ENCODE measurements at places on chromosomes 11 and 22.

DNA sequence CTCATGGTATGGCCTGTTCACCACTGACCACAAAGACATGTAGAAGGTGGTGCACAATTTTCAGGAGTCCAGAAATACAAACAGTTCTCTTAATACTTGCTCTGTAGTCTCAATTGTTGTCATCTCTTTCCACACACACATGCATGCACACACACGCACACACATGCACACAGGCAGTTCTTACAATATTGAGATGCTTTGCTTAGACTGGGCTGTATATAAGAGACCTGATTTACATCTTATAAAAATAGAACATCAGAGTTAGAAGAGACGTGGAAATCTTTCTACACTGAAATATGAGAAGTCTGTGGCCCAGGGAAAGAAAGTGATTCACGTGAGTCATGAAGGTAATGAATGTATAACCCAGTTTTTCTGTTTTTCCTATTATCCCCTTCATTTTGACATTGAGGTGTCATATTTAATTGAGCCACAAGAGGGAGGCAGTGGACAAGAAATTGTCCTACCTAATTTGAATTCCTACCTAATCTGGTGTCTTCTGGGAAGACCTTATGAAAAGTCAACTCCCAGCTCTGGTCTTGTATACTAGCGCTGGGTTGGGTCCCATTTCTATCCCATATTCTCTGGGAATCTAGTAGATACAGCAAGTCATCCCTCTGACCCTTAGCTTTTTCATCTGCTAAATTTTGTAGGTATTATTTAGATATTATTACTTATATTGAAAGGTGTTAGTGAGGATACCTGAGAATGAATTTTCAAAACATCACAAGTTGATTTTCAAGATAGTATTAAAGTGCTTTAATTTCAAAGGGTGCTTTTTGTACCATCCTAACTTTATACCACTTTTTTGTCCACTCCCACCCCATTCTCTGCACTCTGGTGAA lies 14.9 kb upstream of the MS4A4A start:
- peak; percentile 66 for DNase-seq

GRCh38 chr22:31056986-31057599 lies 24.0 kb upstream of the SMTN start:
- DNase-seq, result no peak

- DNase-seq, result peak; percentile 85
Observed at GRCh38 chr22:43388420-43388851, 23.4 kb upstream of the MPPED1 start.

- DNase-seq, result peak; percentile 53
Observed at GRCh38 chr22:19514831-19515565, 9.2 kb downstream of the CLDN5 start.

DNA sequence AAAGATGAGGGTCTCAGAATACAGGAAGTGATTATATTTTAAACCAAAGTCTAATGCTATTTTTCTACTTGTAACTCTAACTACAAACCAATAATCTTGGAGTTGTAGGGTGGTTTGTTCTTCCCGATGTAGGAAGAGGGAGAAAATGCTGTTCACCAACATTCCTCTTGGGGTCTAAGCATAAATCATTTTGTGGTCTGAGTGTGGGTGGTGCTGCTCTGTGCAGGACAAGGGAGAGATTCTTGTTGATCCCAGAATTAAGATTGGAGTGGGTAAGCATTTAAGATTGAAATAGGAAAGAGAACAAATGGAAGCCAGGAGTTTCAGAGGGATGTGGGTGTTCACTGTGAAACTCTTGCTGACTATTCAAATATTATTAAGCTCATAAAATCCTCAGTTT lies 38.6 kb upstream of the MMP13 start:
- DNase-seq, result no peak

DNA sequence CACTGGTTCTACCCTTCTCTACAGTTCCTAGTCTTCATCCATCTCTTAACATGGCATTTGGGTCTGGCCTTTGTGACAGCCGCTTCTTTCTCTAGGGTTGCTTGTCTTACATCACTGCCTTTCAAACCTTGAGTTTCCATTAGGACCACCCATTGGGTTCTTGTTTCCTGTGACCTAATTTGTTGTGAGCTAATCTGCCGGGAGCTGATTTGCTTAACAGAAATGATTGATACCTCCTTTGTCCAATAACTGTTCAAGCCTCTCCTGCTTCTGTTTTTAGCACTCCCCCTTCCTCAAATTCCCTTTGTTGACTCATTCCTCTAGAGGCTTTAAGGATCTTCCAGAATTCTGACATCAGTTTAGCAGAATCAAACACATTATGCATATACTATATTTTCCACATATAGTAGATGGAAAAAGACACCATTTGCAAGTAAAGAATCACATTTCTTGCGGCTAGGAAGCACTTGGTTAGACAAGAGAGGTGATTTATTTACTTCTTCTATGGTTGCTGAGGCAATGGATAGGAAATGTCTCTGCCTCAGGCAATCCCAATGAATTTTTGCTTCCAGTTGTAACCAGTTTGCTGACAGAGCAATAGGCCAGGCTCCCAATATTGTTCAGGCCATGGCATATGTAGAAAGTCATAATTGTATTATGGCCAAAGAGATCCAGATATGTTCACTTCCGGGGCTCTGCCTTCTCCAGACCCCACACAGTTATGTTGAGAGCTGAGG lies 130.7 kb downstream of the SNX19 start:
- peak; percentile 64 for DNase-seq

- no peak for DNase-seq
Observed at GRCh38 chr11:113542420-113542819, 67.2 kb upstream of the DRD2 start.

GRCh38 chr22:29710922-29711593 lies 8.7 kb upstream of the CABP7 start:
- DNase-seq, result peak; percentile 89

DNA sequence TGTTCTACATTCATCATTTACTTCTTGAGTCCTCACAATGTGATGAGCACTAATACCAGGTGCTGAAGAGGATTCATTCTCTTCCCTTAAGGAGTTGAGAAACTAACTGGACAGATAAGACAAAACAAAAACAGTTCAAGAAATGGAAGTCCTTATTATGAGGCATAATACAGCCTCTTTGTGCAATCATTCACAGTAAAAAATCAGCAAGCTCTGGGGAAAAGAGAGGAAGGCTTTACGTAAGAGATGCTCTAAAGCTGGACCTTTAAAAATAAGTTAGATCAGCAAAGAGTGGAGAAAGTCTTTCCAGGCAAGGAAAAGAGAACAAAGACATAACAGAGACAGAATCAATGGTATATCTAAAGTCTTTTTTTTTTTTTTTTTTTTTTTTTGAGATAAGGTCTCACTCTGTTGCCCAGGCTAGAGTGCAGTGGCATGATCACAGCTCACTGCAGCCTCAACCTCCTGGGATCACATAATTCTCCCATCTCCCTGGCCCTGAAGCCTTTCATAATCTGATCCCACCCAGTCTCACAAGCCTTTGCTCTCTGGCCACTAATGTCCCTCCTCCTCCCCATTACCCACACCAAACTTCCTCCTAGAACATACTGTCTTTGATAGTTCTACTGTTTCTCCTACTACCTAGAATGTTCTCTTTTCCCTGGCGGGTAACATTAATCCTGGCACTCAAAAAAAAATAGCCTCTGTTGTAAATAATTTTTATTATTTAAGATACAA lies 40.9 kb downstream of the MRTFA start:
- no peak for DNase-seq

- no peak for DNase-seq
Observed at GRCh38 chr11:21144531-21144930, 475.1 kb downstream of the NELL1 start.

- no peak for DNase-seq
Observed at GRCh38 chr11:1762537-1763302, 1.0 kb downstream of the CTSD start.

DNA sequence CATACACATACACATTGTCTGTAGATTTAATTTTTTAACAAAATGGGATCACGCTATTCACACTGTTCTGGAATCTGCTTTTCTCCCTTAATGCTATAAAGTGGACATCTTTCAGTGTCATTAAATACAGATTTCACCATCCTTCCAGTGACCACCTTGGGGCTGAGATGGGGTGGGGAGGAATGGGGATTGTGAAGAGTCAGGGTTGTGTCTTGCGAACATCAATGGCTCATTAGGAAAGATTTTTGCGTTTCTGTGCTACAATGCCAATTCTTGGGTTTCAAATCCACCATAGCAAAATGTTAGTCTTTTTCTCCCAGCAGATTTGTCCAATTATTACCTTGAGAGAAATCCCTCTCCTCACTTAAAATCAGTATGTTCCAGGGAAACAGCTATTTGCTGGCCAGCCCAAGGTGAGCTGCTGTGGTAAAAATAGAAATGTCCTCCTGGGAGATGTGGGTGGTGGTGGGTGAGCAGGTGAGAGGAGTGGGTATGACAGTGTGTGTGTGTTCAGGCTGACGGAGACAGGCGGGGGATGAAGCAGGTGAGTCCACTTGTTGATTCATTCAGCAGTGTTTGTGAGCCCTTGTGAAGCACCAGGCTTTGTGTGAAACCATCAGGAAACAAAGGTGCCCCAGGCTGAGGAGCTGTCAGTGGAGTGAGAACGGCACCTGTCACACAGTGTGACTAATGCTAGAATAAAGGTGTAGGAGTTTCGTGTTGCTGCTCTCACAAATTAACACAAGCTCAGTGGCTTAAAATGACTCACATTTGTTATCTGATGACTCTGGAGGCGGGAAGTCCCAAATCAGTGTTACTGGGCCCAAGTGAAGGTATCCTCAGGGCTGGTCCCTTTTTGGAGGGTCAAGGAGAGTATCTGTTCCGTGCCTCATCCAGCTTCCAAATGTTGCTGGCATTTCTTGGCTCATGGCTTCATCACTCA lies 1.7 kb upstream of the CBX6 start:
- no peak for DNase-seq

- no peak for DNase-seq
Observed at GRCh38 chr11:125175896-125176575, 11.5 kb downstream of the PKNOX2 start.

DNA sequence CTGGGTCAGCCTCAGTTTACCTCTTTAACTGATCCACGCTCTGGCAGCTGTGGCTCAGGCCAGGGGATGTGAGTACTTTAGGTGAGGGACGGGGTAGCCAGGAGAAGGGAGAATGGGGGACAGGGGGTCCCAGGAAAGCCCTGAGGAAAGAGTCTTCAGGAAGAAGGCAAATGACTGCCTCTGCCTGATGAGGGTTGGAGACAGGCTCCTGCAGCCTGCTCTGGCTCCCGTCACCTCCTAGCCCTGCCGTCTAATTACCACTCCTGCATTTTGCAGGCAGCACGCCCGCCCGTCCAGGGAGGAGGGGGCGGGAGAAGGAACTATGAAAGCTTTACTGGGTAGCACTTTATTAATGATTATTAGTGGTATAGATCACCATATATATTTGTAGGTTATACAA lies 116.6 kb downstream of the CEP164 start:
- DNase-seq, result no peak

GRCh38 chr11:103076361-103076760 lies 15.6 kb downstream of the DCUN1D5 start:
- no peak for DNase-seq

DNA sequence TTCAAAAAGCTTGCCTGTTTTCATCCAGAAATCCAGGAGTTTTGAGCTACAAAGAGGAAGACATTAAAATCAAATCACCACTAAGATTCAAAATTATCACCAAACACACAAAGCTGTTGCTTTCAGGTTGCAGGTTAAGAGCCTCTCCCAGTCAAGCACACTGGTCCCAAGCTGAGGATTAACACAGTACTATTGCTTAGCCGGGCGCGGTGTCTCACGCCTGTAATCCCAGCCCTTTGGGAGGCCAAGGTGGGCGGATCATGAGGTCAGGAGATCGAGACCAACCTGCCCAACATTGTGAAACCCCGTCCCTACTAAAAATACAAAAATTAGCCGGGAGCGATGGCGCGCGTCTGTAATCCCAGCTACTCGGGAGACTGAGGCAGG lies 1165.1 kb downstream of the LRRC4C start:
- DNase-seq, result no peak

GRCh38 chr11:120513436-120514315 lies 2.1 kb downstream of the GRIK4 start:
- no peak for DNase-seq

GRCh38 chr11:31819621-31820437 lies 8.7 kb upstream of the PAX6 start:
- no peak for DNase-seq

GRCh38 chr11:107683061-107683460 lies 28.8 kb downstream of the SLN start:
- DNase-seq, result no peak

DNA sequence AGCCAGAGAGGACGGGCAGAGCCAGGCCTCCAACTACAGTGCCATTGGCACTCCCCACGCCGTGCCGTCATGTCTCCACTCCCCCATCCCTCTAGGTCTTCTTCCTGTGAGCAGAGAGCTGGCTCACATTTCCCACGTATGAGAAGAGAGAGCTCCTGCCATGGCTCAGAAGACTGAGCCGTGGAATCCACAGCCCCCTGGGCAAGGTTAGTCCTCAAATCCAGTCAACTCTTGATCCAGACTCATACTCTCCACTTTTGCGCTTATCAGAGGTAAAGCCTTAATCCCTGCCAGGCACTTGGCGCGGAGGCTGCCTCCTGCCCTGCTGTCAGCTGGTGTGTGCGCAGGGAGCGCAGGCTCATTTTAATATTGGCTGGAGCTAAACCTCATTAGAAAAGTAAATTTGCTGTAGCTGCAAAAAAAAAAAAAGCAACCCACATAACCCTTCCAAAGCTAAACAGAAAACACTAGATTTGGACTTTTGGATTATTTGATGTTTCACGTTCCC lies 4.7 kb downstream of the B3GAT1 start:
- no peak for DNase-seq

- no peak for DNase-seq
Observed at GRCh38 chr11:8110396-8110795, 29.4 kb downstream of the TUB start.

DNA sequence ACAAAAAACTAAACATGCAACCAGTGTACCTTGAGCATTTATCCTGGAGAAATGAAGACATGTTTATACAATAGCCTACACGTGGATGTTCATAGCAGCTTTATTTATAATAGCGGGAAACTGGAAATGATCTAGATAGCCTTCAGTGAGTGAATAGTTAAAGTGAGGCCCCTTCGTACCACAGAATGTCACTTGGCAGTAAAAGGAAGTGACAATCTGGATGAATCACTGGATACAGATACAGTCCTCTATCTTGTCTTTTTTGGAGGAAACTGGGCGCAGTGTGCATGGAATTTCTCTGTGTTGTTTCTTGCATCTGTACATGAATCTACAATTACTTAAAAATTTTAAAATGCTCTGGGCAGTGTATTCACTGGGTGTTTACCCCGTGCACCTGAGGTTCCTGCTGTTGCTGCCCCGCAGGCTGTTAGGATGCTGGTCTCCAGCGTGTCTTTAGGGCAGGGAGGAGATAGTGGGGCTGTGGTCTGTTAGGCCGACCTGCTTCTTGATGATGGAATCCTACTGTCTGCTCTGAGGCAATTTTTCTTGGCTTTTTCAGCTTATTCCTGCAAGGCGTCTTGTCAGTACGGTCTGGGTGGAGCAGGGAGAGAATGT lies 23.2 kb downstream of the DERL3 start:
- DNase-seq, result no peak

GRCh38 chr22:44684506-44685383 lies 17.3 kb upstream of the PRR5 start:
- DNase-seq, result peak; percentile 87

GRCh38 chr11:111540937-111541253 lies 375 bp downstream of the LAYN start:
- DNase-seq, result no peak

- DNase-seq, result no peak
Observed at GRCh38 chr11:69958308-69958707, 119.8 kb upstream of the ANO1 start.

- DNase-seq, result peak; percentile 97
Observed at GRCh38 chr11:8871171-8871775, 39.7 kb upstream of the AKIP1 start.

All from tongue (tissue), 3 donors.